ENCODE measurements at places on chromosomes 6 and 20. TPM values are rescaled to one million over a fixed set of nuclear protein-coding genes. Genes with fewer than 3 reads are reported as not detected.

GRCh38 chr6:75619230-75619899, 17.7 kb downstream of the SENP6 start:
- DNase-seq: no peak

GRCh38 chr6:35737413-35738211, 780 bp downstream of the ARMC12 start:
- DNase-seq: no peak

- DNase-seq: no peak
Measured at GRCh38 chr6:168302534-168302933, 17.0 kb downstream of the DACT2 start.

DNA sequence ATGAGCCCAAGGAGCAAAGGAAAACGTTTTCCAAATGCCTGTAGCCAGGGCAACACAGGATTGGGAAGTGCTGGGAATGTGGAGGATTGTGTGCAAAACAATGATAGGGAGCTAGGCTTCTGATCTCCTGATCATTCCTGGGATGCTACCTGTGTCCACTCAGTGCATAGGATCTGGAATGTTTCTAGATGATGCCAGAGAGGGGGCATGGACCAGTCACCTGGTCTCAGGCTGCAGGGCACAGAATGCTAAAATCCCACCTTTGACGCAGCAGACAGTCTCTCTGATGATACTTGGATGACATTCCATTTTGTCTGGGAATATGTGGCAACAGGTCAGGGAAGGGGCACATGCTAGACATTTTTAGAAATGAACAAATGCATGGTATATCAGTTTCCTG, 128.9 kb downstream of the CLIC5 start:
- DNase-seq: no peak

DNA sequence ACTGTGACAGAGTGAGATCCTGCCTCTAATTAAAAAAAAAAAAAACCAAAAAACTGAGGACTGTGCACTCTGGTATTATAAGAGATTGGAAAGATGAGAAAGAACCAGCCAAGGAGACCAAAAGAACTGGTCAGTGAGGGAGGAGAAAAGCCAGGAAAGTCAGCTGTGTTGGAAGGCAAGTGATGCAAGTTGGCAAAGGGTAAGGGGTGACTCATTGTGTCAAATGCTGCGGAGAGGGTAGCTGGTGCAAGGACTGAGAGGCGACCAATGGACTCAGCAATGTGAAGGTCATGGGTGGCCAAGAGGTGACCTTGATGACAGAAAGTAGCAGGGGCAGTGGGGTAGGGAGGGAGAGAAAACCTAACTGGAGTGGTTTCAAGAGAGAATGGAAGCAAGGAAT, 27.4 kb upstream of the LRRN4 start:
- DNase-seq: no peak

DNA sequence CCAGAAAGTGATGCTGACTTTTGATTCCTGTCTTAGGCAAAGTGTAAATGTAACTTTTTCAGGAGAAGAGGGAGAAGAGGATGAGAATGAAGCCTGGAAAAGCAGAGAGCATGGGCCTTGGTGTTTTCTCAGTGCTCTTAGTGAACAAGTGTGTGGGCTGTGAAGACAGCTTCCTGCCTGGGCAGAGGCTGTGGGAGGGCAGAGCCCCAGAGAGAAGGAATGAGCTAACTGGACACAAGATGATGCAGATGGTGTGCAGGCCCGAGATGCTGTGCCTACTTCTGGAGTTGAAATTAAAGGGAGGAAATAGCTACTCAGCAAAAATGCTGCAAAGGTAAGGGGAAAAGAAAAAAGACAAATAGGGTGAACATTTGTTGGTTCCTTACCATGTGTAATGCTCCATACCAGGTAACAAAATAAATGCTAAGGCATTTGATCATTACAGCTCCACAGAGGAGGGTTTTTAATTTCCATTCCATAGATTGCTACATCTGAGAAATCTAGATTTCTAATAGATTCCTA, 87.0 kb upstream of the CEP162 start:
- DNase-seq: no peak

- DNase-seq: no peak
Measured at GRCh38 chr6:101016163-101016562, 135.0 kb upstream of the ASCC3 start.

Gene PRKN
- 4.1 TPM for total RNA-seq

Gene BHLHE23
- total RNA-seq: not detected

Gene BCAS1
- total RNA-seq: not detected
